Activated CD4-positive, alpha-beta T cell treated with anti-CD3 and anti-CD28 coated beads, Interleukin-2, Interleukin-4, amounts not matched to agents 100 ng/mL and 50 ng/mL, durations not matched to agents 16 hours and 8 hours (primary cell): ENCODE measurements at places on chromosomes 1 and 21.

DNA sequence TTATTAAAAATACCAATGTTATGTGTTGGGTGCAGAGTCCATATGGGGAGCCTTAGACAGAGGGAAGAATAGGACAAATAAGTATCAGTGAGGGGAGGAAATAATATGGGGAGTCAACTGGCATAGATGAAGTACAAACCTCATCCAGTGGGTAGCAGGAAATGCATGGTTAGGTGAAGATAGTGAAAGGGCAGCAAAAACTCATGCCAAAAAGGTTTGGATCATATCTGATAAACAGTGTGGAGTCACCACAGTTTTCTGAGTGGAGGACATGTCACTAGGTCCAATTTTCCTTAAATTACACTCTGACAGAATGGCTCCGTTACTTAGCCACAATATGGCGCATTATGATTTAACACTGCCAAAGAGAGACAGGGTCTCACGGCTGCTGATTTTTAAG is 10.3 kb downstream of the DUSP23 start:
- DNase-seq = no peak

GRCh38 chr1:243598433-243598832 is 251.6 kb downstream of the AKT3 start:
- peak; percentile 34 for DNase-seq

GRCh38 chr1:164644774-164645644 is 86.0 kb downstream of the PBX1 start:
- DNase-seq = no peak

DNA sequence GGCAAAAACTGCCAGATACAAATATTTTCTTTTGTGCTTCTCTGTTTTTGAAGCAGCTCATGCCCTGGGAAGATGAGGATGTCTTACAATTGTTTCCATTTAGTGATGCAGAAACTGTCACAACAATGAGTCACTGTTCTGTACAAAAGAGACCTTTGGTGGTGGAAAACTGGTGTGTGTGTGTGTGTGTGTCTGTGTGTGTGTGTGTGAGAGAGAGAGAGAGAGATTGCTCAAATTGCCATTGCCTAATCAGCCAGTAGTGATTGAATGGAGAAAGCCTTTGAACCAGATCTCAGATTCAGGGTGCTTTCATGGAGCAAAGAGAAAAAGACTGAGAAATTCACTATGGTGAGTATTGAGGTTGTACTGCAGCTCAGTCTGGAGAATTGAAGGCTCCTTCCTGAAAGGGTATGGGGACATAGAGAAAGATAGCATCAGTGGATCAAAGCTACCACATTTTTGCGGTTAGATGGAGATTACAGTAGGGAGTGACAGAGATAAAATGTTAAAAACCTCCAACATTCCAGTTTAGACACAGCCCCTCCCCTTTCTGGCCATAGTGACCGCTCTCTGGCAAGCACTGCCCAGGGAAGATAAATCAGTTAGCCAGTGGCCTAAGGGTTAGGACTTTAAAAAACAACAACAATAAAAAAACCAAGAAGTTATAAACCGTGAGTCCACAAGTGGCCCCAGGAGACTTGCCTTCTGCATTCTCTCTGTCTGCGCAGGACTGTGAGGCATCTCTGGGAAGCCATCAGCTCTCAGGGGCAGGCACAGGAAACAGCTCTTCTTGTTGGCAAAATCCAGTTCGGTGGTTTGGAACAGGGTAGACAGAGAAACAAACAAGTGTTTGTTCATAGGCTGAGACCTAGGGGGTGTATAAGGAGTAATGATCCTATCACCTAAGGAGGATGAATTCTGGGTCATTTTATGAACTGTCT is 406.5 kb downstream of the DUSP10 start:
- DNase-seq = no peak

DNA sequence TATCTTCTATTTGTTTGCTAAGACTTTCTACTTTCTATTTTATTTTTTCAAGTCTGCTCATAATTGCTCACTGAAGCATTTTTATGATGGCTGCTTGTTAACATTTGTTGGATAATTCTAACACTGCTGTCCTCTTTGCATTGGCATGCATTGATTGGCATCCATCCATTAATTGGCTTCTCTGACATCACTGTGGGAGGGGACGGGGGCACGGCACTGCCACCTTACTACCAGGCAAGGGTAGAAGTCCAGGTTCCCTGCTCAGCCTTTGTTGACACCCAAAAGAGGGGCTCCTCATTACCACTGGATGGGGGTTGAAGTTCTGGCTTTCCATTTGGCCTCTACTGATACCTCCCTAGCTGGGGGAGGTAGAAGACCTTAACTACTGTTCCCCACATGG is 11.5 kb upstream of the ABCG1 start:
- DNase-seq = no peak

DNA sequence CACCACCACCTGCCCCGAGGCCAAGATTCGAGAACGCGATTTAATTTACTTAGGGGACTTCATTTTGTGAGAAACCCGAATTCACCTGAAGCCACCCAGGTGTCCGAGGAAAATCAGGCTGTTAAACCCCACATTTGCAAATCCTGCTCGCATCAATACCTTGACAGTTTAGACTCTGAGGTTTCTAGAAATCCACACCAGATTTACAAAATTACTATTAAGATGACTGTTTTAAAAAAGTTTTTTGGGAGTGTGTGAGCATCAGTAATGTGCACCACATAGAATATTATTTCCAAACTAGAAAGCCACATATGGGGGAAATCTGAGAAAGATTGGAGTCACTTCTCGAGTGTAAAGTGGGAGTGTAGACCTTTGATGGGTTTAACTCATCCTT is 685 bp downstream of the RIMKLA start:
- no peak for DNase-seq

DNA sequence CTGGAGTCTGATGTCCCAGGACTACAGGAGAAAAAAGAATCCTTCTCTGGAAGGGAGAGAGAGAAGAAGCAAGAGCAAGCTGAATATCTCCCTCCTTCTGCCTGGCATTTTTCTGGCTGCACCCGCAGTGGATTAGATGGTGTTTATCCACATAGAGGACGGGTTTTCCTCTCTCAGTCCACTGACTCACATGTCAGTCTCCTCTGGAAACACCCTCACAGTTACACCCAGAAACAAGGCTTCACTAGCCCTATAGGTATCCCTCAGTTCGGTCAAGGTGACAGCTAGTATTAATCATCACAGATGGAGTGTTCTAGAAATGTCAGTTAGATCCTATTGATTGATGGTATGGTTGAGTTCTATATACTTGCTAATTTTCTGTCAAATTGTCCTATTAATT is 87.9 kb downstream of the RHOU start:
- no peak for DNase-seq

DNA sequence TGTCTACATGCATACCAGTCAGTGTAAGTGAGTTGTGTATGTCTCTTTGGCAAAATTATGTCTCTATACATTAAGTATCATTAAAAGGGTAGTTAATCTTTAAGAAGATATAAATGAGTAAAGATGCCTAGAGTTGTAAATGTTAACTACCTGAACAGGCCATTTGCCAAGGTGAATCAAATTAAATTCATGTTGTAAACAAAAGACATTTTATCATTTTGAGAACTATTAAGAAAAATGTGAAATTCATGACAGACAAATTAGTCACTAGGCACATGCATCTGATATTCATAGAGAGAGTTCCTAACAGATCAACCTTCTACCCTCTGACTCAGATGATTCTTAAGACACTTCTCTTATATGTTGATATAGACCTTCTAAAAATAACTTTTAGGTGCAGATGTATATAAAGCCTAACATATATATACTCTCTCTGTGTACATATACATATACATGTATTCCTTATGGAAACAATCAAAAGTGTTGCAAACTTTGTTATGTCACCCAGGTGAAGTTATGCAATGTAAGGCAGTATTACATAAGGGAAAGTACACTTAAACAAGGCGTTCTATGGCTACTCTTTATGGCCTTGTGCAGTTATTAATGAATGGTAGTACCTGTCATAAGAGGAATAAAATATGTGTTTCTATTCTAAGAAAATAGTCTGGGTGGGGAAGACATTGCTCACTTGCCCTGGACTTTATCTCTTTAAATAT is at the start of gene TMPRSS15:
TMPRSS15 (minus strand) TSS at position 51 of the 716 bp plus-strand sequence. CDS start 163 bp downstream, outside the sequence.
- DNase-seq = no peak

DNA sequence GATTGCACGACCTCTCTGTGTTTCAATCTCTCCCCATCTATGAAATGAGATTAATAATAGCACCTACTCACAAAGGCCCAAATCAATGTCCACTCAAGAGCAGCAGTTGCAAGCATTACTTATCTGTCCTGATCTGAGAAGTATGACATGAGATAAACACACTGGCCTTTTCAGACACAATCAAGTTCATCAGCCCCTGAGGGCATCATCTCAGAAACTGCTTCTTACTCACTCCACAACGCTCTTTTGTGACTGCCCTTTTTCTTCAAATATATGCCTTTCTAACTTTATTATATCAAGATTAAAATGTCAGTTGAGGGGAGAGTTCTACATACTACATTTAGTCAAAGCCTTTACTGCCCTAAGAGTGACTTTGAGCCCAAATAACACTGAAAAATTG is 371.9 kb upstream of the SPAG17 start:
- DNase-seq = no peak

- DNase-seq = no peak
These were observed 317.0 kb downstream of the BARHL2 start for GRCh38 chr1:90400131-90400530.
